ENCODE measurements at places on chromosomes 1 and 21. TPM values are rescaled to one million over a fixed set of nuclear protein-coding genes. Genes with fewer than 3 reads are reported as not detected.

DNA sequence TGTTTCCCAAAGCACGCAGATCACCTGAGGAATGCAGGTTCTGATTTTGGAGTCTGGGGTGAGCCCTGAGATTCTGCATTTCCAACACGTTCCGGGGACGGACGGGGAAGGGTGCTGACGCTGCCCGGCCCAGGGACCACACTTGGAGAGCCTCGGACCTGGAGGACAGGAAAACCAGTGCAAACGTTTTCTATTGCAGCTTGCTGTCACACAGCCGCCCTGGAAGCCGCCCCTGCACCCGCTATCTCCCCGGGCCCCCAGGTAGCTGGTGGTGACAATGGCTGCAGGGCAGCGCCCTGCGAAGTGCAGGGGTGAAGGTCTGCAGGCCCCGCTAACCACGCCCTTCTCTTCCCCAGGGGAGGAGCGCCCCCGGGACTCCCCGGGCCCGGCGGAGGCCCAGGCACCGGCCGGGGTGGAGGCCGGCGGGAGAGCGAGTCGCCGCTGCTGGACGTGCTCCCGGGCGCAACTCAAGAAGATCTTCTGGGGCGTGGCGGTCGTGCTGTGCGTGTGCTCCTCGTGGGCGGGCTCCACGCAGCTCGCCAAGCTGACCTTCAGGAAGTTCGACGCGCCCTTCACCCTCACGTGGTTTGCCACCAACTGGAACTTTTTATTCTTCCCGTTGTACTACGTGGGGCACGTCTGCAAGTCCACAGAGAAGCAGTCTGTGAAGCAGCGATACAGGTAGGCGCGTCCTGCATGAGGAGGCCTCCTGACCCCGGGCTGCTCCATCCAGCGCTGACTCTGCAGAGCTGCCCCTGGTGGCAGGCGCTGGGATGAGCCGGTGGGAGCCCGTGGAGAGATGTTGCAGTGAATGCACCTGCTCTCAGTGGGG lies 142.0 kb upstream of the COA6 start:
- no peak for DNase-seq

- peak; percentile 47 for DNase-seq
Observed at GRCh38 chr21:39087238-39088030, 95.8 kb downstream of the PSMG1 start.

- no peak for DNase-seq
Observed at GRCh38 chr1:38009841-38010180, 2.7 kb upstream of the UTP11 start.

GRCh38 chr1:115314092-115314491 lies 24.0 kb downstream of the NGF start:
- no peak for DNase-seq

Gene ARV1
- polyA plus RNA-seq: 71.7 TPM

- no peak for DNase-seq
Observed at GRCh38 chr1:200260597-200261335, 149.1 kb downstream of the ZNF281 start.

DNA sequence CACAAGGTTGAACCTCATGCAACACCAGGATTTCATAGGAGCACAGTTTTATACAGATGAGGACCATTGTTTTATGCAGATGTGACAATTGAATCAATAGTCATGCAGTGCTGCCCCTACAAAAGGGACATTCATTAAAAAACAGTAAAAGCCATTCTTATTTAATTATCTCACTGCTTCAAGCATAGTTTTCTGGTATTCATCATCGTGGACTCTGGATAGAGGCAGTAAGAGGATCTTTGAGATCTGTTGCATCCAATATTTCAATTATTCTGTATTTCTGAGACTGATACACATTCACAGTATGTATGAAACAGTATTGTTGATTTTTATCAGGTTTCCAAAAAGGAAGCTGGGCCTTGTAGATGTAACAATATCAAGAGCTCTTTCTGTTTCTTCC lies 237.6 kb downstream of the RYR2 start:
- DNase-seq: no peak

Gene FALEC
- not detected for polyA plus RNA-seq

- DNase-seq: no peak
Observed at GRCh38 chr1:202270871-202271326, 70.8 kb downstream of the UBE2T start.

Gene OR2G6
- not detected for polyA plus RNA-seq

Gene KCNJ9
- 0.37 TPM for polyA plus RNA-seq

GRCh38 chr1:25445993-25446538 lies 15.4 kb downstream of the MACO1 start:
- no peak for DNase-seq

GRCh38 chr1:202133001-202133400 lies 10.3 kb downstream of the GPR37L1 start:
- peak; percentile 88 for DNase-seq

DNA sequence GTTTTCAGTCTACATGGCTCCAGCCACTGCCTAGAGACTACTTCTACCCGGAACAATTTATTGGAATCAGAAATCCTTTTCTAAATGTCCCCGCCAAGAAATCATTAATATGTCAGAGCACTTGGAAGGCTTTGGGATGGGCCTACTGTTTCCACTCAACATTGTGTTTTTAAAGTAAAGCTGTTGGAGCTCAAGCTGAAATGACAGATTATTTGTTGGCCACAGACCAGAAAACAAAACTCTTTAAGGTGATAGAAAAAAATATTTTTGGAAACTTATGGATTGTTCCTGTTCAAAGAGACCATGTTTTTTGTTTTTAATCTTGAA lies 496 bp downstream of the VPS45 start:
- no peak for DNase-seq

DNA sequence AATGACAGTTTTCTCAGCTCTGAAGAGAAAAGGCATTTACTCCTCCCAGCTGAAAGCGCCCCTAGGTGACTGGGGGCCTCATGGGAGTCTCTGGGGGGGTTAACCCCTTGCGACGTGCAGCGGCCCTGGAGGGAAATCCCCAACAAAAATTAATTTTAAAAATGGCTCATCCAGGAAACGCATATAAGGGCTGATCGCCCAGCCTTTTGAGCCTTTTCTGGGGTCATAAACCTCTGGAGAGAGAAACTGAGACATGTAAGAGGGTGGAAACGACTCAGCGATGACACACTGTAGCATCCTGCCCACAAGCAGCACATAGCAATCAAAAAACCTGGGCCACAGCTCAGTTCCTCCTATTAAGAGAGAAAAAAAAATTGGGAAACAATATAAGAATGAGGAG lies 20.4 kb upstream of the HPDL start:
- no peak for DNase-seq

DNA sequence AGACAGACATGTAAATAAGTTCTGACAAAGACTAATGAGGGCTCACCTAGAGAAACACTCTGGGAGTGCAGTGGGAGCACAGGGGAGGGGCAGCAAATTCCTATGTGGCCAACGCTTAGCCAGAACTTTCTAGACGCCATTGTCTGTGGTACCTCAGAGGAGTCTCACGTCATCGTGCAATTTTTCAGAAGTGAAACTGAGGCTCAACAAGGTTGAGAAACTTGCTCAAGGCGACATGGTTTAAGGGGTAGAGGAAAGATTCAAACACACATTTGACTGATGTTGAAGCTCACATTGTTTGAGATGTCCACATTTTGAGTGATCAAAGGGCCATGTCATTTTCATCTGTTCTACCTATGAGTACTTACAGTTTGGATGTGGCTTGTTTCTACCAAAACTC lies 152.6 kb upstream of the LMO4 start:
- DNase-seq: no peak

DNA sequence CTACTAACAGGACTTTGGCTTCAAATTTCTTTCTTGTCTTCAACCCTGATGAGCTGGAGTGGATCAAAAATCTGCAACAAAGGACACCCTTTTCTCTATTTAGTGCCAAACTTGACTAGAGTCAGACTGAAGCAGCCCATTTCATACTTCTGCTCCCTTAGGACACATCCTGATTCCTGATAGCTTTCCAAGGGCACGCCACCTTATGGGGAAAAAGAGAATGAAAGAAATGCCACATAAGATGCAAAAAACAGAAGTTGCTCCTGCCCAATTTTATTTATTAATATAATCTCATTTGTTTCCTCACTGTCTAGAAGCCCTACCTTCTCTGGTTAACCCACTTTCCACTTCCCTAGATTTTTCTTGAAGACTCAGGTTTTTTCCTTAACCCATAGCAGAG lies 72.7 kb upstream of the NBPF4 start:
- no peak for DNase-seq

DNA sequence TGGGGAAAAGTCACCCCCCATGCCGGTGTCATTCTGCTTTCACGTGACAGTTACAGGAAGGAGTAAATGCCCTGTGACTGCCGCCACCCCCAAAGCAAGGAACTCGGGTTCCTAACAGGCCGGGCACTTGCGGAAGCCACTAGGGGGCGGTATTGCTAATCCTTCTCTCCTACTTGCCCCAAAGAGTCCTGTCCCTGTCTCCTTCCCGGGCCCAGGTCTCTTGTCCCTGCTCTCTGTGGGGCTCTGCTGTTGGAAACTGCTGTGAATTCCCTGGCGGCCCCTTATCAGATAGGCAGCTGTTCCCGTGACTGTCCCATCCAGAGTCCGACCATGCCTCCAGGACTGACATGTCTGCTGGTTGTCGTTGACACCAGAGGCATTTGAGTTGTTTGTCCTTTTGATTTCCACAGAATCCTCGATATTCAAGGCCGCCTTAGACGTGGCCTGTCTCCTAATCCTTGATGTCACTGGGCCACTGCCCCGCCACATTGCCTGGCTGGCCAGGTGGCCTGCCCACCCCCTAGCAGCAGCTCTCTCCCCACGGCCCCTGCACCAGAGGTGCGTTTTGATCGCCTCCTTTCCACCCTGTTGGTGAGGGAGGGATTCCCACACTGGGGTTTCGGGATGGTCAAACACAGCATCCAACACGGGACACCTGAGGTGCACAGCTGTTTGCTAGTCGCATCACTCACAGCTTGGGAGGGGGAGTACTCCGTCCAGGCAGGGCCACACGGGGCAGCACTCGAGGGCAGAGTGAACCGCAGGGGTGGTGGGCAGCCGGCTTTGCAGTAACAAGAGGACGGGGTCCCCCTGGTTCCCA lies 37.3 kb downstream of the CHAF1B start:
- DNase-seq: peak; percentile 58

Gene HSD17B7
- 7.9 TPM for polyA plus RNA-seq

- no peak for DNase-seq
Observed at GRCh38 chr1:3314491-3315381, 139.7 kb upstream of the ARHGEF16 start.

DNA sequence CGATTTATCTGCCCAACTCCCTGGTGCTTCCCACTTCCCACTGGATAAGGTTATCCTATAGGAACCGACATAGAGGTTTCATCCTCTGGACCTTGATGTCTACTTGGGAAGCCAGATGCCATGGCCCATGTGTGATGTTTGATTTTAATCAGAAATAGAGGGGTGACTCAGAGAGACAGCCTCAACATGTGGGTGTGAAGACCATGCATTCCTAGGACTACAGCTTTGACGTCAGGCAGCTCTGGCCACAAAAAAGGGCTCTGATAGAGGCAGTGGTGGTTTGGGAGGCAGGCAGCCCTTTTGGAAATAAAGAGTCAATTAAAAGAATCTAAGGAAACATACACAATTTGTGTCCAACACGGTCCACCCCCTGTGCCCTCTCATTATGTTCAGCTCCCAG lies 5.2 kb upstream of the SH2D2A start:
- DNase-seq: no peak

GRCh38 chr1:61674221-61674620 lies 50.7 kb downstream of the TM2D1 start:
- no peak for DNase-seq
